ENCODE measurements at places on chromosomes 3 and 15.
A peak's percentile ranks its signal among the peaks of the same experiment; 100 is the strongest.

DNA sequence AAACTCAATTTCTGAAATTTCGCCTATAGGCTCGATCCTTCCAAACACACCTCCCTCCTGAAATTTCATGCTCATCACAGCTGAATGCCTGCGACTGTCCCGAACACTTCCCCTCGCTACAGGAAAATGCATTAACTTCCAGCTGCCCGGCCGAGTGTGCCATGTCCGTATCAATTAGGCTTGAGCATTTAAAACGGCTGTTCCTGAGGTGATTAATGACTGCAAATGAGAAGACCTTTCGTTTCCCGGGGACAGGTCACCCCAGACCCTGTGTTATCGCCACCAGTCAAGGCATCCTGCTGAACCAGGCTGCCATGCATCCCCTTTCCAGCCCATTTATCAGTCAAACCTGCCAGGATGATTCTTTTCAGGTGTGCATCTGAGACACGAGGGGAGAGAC is 63.3 kb downstream of the THBS1 start:
- DNase-seq, result no peak

GRCh38 chr3:30623351-30623750 is 16.9 kb downstream of the TGFBR2 start:
- no peak for DNase-seq

GRCh38 chr3:186219211-186219638 is 110.3 kb upstream of the ETV5 start:
- DNase-seq, result no peak

DNA sequence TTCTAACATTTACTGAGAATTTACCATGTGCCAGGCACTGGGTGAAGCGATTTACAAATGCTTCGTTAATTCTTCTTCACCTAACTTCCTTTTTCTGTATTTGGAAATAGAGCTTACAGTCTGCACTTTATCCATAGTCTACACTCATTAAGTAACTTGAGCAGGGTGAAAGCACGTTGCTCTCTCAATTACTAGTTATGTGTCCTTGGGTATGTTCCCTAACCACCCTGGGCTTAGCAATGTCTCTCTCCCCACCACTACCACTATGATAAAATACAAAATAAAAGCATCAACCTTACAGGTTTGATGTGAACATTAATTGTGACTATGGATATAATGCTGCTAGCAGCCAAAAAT is 172.9 kb upstream of the SLC2A2 start:
- no peak for DNase-seq

- no peak for DNase-seq
Observed at GRCh38 chr15:70530017-70530499, 233.3 kb downstream of the UACA start.

DNA sequence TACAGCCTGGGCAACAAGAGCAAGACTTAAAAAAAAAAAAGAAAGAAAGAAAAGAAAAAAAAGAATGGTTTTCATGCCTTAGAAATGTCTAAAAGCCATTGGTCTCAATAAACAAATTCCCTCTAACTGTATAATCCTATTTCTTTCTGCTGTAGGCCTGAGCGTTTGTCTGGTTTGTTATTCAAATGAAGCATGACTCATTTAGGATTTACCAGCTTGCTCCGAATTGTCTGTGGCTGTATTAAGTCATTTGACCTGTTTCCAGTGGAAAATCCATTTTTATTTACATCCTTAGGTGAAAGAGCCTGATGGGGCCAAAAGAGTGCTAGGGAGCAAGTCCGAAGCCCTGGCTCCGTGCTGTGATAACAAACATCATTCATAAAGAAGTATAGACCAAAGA is 73.8 kb downstream of the BDH1 start:
- DNase-seq, result no peak

- no peak for DNase-seq
Observed at GRCh38 chr3:109944836-109945235, 607.5 kb upstream of the DPPA4 start.

- DNase-seq, result no peak
Observed at GRCh38 chr3:156655819-156656550, 18.4 kb upstream of the TIPARP start.

DNA sequence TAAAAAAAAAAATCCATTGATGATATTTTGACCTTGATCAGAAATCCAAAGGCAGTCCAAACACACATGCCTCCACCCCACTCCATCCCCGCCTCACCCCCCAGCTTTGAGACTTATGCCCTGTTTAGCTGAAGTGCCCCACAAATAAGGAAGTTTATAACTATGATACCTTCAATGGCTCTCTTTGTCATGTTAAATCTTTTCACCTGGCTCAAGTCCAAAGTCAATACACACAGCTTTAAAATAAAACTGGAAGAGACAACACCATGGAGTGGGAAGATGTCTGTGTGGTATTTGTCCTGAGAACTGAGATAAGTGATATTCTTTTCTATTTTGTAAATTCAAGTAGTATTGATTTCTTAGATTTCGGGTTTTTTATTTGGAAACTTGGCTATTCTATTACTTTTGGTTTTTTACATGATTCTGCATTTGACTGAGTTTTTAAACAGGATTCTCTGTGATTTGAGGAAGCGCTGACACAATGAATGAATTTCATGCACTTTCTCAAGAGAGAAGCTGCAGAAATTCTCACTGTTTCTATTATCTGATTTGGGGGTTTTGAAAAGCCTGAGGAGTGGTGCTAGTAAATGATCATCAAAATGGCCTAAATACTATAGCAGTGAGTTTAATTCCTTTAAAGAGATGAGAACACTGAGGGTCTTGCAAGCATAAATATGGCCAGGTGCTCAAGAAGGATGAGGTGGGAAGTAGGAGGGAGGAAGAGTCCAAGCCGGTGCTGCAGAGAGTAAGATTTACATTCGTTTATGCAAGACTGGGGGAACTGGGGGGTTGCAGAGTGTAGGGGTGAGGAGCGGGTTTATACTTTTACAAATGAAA is 5.2 kb downstream of the FOXB1 start:
- DNase-seq, result no peak

- DNase-seq, result no peak
Observed at GRCh38 chr3:8900869-8901268, 62.4 kb downstream of the RAD18 start.

DNA sequence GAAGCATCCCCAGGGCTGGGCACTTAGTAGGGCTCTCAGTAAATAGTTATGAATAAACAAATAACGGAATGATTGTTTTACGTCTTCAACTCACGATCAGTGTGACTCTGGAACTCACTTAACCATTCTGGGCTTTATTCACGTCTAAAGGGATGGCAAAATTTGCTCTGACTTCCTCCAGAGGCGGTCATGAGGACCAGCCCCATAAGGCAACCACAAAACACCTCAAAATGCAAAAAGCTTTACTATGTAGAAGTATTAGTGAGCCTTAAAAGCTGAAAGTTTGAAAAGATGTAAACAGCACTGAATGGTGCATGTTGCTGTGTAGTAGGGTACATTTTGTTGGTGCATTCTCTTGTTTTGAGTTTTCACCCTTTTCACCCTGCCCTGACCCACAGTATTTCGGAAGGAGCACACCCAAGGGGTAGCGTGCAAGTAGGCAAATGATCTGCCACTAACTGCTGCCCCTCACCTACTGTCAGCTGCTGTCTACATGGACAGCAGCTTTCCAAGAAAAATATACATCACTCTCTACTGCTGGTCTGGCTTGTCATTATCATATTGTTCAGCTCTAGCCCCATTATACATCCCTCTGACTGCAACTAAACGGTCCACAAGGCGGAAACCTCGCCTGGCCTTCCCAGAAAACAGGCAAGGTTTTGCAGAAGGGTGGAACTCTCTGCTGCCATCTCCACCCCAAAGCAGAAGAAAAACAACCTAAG is 308.5 kb upstream of the PROK2 start:
- no peak for DNase-seq

DNA sequence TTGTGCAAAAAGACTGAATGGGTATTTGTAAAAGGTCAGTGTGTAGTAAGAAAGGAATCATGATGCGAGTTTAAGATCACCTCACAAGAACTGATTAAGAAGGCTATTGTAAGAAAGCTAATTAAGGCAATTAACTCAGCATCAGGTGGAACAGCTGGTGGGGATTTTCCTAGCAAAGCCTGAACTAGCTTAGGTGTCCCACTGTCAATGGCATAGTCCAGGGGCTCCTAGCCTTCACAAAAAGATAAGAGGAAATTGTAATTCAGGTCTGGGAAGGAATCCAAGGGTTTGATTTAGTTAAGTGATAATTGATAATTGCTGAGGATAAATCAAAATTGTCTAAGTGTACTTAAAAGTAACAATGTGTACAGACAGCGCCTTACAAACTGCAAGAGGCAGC is 901.6 kb downstream of the TUSC7 start:
- DNase-seq, result no peak

DNA sequence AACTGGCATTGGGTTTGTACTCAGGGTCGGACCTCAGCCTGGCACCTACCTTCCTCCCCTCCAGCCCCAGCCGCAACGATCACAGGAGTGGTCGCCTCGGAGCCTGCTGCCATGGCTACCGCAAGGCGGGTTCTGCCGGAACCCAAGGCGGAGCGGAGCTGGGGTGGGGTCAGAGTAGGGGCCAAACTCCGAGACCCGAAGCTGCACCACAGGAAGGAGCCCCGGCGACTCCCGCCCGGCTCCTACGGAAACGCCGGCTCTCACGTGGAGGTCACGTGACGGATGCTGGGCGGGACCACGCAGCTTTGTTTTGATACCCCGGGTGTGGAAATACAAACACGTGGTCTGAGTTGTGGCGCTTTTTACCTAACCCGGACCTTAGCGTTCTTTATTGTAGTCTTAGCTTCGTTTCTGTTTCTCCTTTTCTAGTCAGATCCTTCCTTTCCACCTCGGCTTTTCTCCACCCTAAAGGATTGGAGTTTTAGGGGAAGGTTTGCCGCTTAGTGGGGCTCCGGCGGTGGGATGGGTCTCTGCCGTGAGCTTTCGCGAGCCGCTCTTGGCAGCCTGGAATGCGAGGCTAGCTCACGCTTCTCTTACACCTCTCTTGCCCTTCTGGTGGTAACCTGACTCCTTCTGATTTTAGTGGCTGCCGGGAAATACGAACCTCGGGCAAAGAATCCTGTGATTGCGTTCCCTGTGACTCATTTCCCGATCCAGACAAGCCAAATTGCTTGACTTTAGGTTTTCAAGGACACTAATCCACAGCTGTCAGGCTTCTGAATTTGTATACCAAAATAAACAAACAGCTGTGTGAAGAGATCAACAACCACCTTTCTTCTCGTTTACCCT is at the start of gene HSPBAP1:
HSPBAP1 (minus strand) TSS at position 264 of the 849 bp plus-strand sequence; CDS start at position 113, 151 bp downstream.
- DNase-seq, result peak; percentile 96

DNA sequence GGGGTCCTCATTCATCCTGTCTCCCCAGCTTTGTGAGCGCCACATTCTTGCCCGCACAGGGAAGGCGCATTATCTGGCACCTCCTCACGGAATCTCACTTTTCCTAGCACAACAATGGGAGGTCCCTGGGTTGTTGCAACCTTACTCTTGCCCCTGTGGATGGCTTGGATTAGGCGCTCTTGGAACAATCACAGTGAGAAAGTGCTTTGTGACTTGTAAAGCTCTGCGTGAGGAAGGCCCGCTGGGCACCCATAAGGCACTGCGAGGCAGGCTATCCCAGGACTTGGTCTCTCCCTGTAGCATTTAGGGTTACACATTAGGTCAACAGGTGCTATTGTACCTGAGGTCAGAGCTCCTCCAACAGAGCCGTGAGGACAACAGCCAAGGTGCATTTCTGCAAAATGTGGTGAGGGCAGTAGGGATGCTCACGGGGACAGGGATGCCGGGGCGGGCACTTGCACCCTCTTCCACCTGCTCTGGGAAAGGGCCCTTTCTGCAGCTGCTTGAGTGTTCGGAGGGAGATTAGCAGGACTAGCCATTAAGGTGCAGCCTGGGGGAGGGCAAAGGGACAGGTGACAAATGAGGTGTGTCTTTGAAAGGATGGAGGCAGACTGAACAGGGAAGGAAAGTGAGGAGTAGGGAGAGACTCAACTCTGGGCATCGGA is 13.9 kb upstream of the LRRC15 start:
- peak; percentile 3 for DNase-seq

DNA sequence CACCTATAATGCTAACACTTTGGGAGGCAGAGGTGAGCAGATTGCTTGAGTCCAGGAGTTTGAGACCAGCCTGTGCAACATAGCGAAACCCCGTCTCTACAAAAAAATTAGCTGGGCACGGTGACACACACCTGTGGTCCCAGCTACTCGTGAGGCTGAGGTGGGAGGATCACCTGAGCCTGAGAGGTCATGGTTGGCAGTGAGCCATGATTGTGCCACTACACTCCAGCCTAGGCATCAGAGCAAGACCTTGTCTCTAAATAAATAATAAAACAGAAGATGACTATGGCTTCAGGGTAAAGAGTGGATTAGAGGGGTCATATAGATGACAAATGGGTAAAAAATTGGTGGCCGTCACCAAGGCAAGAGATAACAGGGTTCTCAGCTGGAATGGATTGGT is 3.1 kb downstream of the SLC25A38 start:
- DNase-seq, result no peak

GRCh38 chr3:175601521-175601920 is 742.4 kb downstream of the NAALADL2 start:
- no peak for DNase-seq

- DNase-seq, result peak; percentile 84
Observed at GRCh38 chr15:69394556-69395282, 19.4 kb upstream of the KIF23 start.

GRCh38 chr15:69224383-69224782 is 63.9 kb downstream of the GLCE start:
- no peak for DNase-seq

DNA sequence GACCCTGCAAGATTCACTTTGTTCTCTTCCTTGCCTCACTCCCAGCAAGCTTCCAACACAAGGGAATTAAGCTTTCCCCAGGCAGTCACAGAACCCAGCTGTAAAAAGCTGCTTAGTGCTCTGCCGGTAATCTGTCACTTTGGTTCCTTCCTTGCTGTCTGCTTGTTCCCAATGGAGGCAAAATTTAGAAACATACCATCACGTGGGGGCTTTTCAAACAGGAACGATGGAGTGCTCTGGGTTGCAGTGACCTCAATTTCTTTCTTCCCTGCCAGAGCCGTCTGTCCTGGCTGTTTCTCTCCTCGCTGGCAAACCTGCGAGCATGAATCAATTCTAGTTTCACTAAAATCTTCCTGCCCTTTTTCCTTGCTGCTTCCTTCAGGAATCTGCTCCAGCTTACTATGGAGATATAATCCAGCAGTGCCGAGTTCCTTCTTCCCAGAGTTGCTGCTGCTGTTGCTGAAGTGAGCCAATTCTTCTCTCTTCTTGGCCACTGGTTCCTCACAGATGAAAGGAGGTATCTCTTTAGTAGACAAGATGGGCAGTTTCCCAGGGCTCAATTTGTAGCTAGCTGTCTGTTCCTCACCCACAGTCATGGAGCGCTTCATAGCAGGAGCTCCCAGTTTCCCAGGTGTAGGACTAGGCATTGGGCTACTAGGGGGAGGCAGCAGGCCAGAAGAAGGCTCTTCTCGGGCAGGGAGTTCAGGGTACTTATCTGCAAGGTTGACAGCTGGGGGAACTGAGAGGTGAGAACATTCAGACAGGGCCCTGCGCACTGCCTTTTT is 88.1 kb downstream of the DHX30 start:
- peak; percentile 52 for DNase-seq

GRCh38 chr15:70271422-70272088 is 173.8 kb upstream of the TLE3 start:
- DNase-seq, result peak; percentile 85

DNA sequence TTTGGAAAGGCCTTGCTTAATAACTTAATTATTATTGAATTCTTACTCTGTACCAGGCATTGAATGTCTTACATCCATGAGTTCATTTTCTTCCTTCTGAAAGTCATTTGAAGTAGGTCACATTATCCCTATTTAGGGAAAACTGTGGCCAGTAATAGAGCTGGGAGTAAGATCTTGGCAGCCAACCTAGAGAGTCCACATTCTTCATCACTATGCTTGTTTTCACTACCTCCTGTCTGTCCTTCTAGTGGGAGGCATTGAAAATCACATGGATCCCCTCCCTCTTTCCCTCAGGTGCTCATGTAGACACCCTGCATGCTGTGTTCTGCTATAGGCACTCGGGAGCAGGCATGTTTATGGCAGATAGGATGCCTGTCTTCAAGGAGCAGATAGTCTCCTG is 154.9 kb downstream of the EBLN2 start:
- no peak for DNase-seq
